ENCODE measurements at places on chromosomes 7 and 10. TPM values are rescaled to one million over a fixed set of nuclear protein-coding genes. Genes with fewer than 3 reads are reported as not detected.

GRCh38 chr7:121187222-121187621 lies 141.6 kb upstream of the WNT16 start:
- DNase-seq, result no peak

GRCh38 chr7:37915438-37915837 lies 1.2 kb downstream of the SFRP4 start:
- no peak for DNase-seq

DNA sequence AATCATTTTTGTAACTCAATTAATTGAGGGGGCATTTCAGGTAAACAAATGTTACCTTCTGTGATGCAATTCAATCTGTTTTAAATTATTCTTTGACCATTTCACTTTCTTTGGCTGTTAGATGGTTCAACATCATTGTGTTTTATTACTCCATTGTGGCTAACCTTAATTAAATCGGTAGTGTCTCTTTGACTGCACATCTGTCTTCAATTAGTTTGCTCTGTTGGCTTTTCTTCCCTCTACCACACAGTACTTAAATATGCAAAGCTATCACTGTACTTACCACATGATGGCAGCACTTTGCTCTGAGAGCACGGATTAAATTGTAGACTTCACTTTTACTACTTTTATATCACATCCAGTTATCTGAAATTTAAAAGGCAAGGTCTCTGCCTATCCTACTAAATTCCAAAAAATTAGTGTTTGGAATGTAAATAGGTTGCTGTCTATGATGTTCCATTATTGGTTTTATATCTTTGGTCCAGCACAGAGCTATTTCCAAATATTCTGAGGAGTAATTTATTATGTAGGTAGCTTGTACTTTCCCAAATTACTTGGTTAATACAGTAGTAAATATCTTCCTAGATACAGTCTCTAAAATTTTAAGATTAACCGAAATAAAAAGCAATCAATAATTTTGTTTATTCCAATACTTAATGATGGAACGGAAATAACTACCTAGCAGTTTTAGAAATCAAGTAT lies 352.0 kb downstream of the PCLO start:
- DNase-seq, result peak; percentile 2

- DNase-seq, result peak; percentile 41
These were observed 10.3 kb upstream of the STK17A start for GRCh38 chr7:43572516-43573049.

- peak; percentile 45 for DNase-seq
These were observed 928.7 kb downstream of the IPMK start for GRCh38 chr10:57338823-57339558.

DNA sequence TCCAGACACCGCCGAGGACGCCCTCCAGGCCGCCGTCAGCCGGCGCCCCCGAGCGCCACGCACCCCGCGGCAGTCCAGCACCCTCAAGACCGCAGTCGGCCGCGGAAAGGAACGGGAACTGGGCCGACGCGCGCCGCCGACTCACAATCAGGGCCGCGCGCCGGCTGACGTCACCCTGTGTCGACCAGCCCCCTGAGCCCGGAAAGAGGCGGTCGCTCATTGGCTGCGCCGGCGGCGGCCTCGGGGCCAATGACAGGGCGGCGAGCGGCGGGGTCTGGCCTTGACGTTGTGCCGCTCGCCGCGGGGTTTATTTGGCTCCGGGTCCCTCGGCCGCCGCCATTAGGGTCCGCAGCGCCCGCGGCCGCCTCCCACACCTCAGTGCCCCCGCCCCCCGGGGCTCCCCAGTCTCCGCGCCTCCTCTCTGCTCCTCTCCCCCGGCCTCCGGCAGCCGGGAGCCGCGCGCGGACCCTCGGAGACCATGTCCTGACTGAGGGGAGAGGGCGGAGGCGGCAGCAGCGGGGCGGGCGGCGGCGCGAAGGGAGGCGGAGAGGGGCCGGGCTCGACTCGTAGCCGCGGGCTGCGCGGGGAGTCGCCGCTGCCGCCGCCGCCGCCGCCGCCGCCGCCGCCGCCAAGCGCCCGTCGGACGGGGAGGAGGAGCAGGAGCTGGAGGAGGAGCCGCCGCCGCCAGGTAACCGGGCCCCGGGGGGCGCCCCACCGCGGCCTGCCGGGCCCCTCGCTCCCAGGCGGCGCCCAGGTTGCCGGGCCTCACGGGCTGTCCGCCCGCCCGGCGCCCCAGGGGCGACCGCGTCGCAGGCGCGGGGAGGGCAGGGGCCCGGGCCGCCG lies 25.1 kb upstream of the ZRANB1 start:
- DNase-seq, result peak; percentile 94

GRCh38 chr7:105685161-105685560 lies 103.9 kb upstream of the EFCAB10 start:
- no peak for DNase-seq

- no peak for DNase-seq
These were observed 114.5 kb upstream of the LYZL1 start for GRCh38 chr10:29174389-29174788.

- DNase-seq, result no peak
These were observed 117.8 kb upstream of the MYO3A start for GRCh38 chr10:25815999-25816768.

GRCh38 chr7:130207033-130207432 lies 627 bp upstream of the SSMEM1 start:
- DNase-seq, result no peak

GRCh38 chr7:90879924-90880323 lies 283.8 kb downstream of the CDK14 start:
- no peak for DNase-seq

- DNase-seq, result no peak
These were observed 108.1 kb downstream of the ADAM22 start for GRCh38 chr7:88042157-88042556.

DNA sequence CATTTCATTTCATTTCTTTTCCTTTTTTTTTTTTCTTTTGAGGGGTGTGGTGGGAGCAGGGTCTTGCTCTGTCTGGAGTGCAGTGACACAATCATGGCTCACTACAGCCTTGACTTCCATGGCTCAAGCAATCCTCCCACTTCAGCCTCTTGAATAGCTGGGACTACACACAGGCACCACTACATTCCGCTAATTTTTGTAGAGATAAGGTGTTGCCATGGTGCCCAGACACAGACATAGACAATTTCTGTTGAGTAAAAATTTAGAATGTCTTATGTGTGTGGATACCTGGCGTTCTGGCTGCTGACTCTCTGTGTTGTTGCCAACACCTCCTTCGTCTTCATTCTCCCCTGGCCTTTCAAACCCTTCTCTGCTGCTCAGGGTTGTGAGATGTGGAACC lies 54.0 kb upstream of the PRSS58 start:
- DNase-seq, result no peak

Gene GOLGA7B
- total RNA-seq, result 1.0 TPM

Gene ZNF282
- 40.3 TPM for total RNA-seq

Gene BLNK
- 9.5 TPM for total RNA-seq

Gene SLK
- 25.6 TPM for total RNA-seq

Data from Calu3 (cell line).